ENCODE measurements at places on chromosomes 5 and 9.

DNA sequence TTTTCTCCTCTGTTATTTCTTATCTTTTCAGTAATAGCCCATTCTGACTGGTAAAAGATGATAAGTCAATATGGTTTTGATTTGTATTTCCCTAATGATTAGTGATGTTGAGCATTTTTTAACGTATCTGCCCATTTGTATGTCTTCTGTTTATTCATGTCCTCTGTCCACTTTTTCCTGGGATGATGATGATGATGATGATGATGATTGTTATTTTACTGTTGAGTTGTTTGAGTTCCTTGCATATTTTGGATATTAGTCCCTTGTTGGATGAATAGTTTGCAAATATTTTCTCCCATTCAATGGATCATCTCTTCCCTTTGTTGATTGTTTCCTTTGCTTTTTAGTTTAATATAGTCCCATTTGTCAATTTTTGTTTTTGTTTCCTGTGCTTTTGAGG, 27.0 kb downstream of the UTP15 start:
- DNase-seq: no peak

DNA sequence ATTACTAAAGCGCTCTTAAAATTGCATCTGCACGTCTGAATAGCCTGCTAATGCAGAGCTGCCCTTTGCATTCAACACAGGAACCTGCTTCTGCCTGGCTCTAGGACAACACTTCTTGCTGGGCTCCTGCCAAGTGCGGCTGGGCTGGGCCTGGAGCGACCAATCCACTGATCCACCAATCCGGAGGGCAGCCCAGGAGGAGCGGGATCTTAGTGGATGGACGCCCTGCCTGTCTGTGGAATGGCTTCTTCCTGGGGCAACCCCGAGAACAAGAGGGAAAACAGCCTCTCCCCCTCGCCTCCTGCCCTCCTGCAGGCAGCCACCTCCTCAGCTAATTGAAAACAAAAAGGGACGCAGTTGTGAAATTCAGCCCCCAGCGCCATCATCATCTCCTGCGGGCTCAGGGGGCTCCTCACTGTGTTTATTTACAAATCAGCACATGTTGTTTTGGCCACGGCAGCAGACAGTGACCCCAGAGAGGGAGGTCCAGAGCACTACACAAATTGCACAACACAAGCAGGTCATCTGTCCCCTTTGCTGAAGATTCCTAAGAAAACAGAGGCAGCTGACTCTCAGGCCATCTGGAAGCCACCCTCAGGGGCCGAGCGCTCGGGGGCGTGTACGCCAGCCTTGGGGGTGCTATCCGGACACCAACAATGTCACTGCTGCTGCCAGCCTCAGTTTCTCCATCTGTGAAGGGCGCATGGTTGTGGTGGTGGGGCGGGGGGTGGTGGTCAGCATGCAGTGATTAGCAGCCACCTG, 57.3 kb downstream of the GADD45G start:
- DNase-seq: no peak

GRCh38 chr5:71924980-71925379, 182.3 kb upstream of the MAP1B start:
- no peak for DNase-seq

- DNase-seq: no peak
Measured at GRCh38 chr5:54705994-54706653, 188.6 kb downstream of the SNX18 start.

- DNase-seq: no peak
Measured at GRCh38 chr5:135439231-135440205, 7.6 kb downstream of the DCANP1 start.

DNA sequence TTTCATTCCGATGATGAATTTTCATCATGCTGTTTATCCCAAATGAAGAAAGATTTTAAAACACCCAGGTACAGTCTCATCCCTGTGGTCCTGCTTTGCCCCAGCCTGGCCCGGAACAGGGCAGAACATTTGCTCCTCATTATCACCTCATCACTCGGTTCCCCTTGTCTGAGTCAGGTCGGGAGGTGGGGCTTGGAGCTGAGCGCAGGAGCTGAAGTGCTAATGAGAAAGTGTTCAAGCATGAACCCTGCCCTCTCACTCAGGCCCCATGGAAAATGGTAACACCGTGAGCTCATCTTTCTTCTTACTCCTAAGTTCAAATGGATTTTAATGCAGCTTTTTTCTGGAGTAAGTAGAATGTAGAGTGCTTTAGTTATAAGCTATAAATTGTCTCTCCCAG, 466.2 kb downstream of the KDM4C start:
- no peak for DNase-seq

GRCh38 chr9:99980598-99980997, 74.1 kb downstream of the STX17 start:
- DNase-seq: no peak

DNA sequence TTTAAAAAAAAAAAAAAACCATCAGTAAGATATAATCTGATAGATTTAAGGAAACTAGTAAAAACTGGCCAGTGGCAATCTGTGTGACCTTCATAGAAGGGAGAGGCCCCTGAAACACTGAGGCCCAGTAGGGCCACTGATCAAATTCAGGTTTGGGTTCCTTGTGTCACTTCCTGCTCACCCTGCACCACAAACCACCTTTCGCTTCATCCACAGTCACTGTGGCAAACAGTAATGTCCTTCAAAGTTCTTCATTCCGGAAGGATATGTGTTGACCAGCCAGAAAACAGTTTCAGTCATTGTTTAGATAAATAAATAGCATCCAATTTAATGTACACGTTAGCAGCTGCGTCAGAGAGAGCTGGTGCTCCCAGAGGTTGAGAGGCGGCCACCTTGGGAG, 222.1 kb downstream of the CFAP90 start:
- DNase-seq: no peak

- no peak for DNase-seq
Measured at GRCh38 chr9:22044583-22044982, 35.5 kb upstream of the CDKN2B start.

DNA sequence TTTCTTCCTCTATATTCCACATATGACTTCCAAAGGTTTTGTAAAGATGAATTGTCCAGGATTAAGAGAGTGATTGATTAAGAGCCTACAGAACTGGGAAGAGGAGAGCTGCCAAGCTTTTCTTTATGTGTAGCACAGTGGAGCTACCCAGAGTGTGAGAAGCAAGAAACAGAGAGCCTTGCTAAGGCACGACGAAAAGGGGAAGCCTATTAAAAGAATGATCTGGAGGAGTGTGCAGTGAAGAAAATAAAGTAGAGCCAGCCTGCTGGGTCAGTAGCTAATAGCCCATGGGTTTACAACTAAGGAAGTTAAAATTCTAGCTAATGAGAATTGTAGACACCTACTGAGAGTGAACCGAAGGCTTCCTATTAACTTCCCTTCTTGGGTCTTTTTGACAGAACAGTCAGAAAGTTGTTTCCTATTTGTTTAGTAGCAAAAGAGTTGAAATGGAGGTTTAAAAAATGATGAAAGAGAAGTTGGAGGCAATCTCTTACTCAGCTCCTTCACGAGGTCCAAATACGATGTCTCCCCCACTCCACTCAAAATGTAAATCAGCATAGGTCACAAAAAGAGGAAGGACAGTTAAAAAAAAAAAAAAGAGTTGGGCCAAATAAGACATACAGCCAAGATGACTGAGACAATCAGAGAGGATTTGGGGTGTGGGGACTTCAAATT, 957 bp upstream of the PRR16 start:
- DNase-seq: no peak

- DNase-seq: no peak
Measured at GRCh38 chr5:158725297-158725851, 374.3 kb downstream of the EBF1 start.

- DNase-seq: no peak
Measured at GRCh38 chr5:96347502-96348292, 85.4 kb downstream of the PCSK1 start.

- no peak for DNase-seq
Measured at GRCh38 chr5:39302472-39302871, 61.8 kb downstream of the C9 start.

DNA sequence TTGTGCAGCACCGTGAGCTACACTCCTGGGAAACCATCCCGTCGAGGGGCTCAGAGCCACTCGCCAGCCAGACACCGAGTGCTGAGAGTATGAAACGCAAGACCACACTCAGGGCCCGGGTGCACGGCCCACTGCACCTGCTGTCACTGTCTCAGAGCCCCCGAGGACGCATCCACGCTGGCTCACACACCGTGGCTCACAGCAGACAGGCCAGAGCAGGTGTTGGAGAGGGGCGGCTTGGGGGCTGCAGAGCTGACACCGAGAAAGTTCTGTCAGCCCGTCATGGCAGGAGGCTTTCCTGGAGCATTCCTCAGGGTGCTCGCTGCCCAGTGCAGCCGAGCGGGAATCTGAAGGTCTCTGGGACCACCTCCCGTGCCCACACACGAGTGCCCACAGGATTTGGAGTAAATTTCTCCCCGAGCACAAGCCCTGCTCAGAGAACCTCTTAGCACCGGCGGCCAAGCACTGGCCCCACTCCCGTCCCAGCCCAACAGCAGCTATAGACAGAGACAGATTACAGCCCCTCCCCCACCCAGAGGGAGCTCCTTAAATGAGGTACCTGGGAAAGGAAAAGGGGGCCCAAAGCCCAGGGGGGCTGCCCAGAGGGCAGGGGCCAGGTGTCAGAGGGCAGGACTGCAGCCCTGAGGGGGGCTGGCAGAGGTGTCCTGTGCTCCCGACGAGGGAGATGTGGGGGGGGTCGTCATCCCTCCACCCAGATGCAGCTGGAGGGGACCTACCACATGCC, 56.0 kb upstream of the SARDH start:
- DNase-seq: no peak

DNA sequence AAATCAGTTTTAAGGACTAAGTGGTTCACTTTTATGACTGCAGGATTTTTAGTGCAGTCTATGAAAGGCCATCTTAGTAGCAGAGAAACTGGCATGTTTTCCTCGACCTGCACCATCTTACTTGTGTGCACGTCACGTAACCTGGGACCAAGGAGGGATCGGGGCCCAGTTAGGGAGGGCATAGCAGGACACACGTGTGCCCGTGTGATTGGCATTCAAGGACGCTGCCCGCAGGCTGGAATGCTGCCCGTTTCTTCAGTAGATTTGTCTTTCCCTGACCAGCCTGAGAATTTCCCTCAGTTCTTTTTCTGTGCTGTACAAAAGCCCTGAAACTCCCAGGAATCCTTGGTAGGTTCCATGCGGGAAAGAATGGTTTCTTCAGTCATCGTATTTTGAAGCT, 196.3 kb downstream of the TRIO start:
- no peak for DNase-seq

DNA sequence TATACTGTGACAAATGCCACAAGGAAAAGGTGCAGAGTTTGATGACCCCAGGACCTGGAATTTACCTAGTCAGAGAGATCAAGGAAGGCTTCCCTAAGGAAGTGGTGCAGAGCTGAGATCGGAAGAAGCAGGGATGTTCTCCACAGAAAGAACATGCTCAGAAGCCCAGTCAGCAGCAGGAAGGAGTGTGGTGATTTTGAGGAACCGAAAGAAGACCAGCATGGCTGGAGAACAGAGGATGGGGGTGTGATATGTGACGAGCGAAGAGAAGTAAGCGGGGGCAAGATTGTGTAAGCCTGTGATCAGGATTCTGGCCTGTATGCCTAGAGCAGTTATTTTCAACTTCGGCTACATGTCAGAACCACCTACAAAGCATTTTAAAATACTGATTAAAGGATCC, 18.7 kb upstream of the PIK3R1 start:
- DNase-seq: no peak

DNA sequence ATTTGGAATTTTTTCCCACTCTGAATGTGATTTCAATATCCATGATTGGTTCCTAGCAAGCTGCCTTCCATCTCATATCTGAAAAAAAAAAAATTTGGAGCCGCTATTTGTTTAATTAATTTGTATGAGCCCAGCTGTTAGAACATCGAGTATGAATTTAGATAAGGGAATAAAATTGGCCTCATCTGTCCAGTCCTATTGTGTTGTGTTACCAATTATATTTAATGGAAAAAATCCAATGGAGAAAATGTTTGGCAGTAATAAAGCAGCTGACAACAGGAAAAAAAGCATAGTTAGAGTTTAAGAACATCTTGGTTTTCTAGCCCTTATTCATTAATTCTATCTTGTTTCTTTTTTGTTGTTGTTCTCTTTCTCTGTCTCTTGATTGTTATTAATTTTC, 735.6 kb upstream of the RIOK2 start:
- DNase-seq: no peak

DNA sequence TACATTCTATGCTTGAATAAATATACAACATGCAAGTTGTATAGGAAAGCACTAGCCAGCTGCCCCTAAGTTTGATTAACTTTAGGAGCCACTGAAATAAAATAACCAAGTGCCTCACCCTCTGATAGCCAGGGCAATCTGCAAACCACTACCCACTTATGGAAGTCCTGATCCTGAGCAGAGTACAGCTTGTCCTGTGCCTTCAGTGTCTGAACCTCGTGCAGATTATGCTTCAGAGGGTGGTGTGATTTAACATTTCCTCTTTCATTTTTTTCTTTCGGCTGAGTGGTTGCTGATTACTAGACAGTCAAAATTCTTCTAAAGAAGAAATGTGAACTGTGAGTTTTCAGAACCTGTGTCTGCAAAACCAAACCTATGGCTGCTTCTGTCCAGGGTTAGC, 327.7 kb downstream of the PIK3R1 start:
- DNase-seq: no peak

- no peak for DNase-seq
Measured at GRCh38 chr9:6171667-6172066, 43.9 kb upstream of the IL33 start.

DNA sequence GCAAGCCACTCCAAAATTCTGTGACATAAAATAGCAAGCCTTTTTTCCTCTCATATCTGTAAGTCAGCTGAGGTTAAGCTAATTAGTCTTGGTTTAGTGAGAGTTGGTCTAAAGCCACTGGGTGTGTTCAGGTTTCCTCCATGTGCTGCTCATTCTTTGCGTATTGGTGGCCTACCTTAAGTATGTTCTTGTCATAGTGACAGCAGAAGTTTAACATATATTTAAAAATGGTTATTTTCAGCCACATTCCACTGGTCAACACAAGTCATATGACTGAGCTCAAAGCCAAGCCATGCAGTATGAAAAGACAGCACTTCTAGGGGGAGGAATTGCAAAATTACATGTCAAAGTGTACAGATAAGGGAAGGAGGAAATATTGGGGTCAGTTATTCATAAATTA, 100.5 kb upstream of the FGF10 start:
- DNase-seq: no peak

- DNase-seq: no peak
Measured at GRCh38 chr5:169652057-169652456, 15.0 kb downstream of the DOCK2 start.

GRCh38 chr9:137717776-137718327, 99.0 kb downstream of the EHMT1 start:
- no peak for DNase-seq

GRCh38 chr9:122202111-122202510, 26.6 kb downstream of the LHX6 start:
- no peak for DNase-seq

DNA sequence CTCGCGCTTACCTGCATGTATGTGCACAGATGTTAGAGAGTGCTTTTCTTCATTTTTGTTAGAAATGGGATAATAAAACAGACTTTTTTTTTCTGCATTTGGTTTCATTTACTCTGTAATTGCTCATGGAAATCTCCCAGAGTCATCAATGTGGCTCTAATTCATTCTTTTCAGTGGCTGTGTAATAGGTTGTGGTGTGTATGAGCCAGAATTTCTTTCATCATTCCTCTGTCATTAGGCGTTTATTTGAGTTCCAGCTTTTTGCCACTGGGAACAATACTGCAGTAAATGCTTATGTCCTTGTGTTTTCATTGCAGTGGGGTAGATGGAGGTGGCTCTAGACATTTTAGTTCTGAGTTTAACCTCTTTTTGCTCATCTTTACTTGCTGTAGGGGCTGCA, 118.9 kb downstream of the NXNL2 start:
- DNase-seq: no peak
